Immature natural killer cell (primary cell): ENCODE measurements at places on chromosomes 13 and 19.

- no peaks in the 10 kb centered on the region for H3K27me3 ChIP-seq
- no peak for DNase-seq
- H3K27ac ChIP-seq, result no peak overlapping the region
- H3K36me3 ChIP-seq, result no peaks in the 10 kb centered on the region
- H3K4me3 ChIP-seq, result no peak overlapping the region
- no peaks in the 10 kb centered on the region for H3K4me1 ChIP-seq
These were observed 467.9 kb downstream of the SLITRK1 start for GRCh38 chr13:83414393-83414792.

DNA sequence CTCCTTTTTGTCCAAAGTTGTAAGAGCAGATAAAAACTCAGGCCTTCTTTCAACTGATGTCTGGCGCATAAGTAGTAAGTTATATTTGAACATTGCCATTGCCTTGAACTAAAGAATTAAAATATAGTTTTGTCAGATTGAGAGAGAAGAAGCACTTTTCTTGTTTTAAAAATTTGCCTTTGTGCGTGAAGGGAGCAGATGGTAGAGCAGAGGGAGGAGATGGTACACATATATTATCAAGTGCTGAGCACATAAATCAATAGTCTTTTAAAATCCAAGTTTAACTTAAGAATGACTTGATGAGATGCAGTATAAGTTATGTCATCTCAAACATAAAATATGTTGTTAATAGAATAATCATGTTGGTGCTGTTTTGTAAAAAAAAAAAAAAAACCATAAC is 504.6 kb upstream of the KLHL1 start:
- H3K27ac ChIP-seq, result no peak overlapping the region

DNA sequence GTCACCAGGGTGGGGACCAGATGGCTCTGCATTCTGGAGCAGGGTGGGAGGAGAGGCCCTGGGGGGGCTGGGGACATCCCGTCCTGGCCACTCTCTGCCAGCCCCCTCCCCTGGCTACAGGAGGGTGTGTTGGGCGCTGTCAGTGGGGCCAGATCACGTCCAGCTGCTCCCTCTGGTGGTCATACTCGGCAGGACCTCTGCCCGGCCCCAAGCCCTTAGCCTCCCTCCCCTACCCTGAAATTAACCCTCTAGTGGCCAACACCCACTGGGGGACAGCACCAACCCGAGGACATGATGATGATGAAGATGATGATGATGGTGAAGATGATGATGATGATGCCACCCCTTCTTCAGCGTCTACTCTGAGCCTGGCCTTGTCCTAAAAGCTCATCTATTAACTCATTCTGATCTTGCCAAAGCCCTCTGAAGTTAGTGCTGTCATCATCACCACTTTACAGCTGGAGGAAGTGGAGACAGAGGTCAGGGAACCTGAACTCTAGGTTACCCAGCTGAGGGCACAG is 590 bp upstream of the LGI4 start:
- peaks cover 8% of the 10 kb centered on the region for H3K4me1 ChIP-seq
- peak; percentile 52 for DNase-seq
- H3K36me3 ChIP-seq, result no peaks in the 10 kb centered on the region
- no peak overlapping the region for H3K27ac ChIP-seq
- H3K27me3 ChIP-seq, result peaks cover 4% of the 10 kb centered on the region
- H3K4me3 ChIP-seq, result no peak overlapping the region

DNA sequence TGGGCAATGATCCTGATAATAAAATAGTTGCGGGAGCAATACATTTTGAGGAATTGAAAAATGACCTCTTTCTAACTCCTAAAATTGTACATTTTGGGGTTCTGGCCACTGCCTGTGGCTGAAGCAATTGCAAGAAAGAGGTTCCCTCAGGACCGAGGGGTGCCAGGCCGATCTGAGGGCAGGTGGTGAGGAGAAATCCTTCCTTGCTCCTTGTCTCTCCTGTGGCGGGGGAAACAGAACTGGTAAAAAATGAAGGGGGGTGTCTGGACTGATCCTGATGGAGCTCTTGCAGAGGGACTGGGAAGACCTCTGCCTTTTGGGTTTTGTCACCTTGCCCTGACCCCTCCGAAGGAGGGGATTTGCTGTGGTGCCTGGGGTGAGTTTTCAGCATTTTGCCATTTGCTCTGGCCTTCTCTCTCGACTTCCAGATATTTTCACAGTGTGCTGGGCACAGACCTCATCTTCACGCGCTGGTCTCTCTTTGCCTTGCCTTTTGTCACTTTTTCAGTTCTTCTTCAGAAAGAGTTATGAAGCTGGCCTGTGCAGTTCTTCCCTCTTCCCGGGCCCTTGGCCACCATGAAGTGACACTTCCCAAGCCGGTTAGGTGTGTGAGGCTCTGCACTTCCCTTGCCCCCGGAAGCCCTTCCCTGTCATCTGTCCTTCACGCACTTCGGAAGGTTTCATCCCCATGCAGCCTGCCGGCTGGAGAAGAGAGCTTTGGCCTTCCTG is 22.2 kb downstream of the NFIX start:
- no peak overlapping the region for H3K4me3 ChIP-seq
- H3K4me1 ChIP-seq, result peaks cover 25% of the 10 kb centered on the region
- no peak overlapping the region for H3K27ac ChIP-seq
- DNase-seq, result no peak
- H3K36me3 ChIP-seq, result no peaks in the 10 kb centered on the region

- H3K27ac ChIP-seq, result no peak overlapping the region
- no peak overlapping the region for H3K4me3 ChIP-seq
- no peaks in the 10 kb centered on the region for H3K4me1 ChIP-seq
- no peak for DNase-seq
These were observed 11.8 kb upstream of the KATNAL1 start for GRCh38 chr13:30319130-30319529.

DNA sequence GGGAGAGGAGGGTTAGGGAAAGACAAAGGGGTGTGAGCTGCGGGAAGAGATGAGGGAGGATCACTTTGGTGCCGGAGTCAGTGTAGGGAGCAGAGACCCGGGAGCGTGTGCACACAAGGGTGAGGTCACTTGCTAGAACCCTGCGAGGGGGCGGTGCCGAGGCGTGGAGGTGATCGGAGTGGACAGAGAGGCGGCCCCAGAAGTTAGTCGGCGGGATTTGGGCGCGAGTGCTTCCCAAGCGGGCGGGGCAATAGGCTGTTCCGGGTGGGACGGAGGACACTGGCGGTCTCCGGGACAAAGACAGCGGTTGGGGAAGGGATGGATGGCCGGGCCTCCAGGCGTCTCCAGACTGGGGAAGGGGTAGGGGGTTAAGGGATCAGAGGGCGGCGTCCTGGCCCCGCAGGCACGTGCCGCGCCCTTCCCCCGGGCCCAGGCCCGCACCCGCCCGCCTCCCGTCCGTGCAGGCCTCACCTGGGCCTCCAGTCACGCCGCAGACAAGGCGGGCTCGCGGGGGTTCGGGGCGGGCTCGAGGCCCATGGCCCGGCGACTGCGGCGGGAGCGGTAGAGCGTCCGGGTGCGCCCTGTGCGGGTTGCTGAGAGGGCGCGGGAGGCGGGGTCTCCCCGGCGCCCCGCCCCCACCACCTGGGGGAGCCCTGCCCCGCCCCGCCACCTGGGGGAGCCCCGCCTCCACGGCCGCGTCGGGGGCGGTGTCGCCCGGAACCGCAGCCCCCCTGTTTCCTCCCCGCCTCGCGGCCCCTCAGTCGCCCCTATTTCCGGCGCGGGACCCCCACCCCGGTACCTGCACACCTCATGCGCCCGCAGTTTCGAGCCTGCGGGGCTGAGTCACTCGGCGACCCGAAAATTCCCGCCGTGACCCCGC is at the start of gene LPAR2:
Gene LPAR2 (minus strand): TSS at position 600 of the 880 bp plus-strand sequence. CDS start 945 bp downstream, outside the sequence.
- peak within 1 kb of the TSS; percentile 85 for H3K4me3 ChIP-seq
- H3K4me1 ChIP-seq, result peaks cover 16% of the 10 kb centered on the region
- H3K27me3 ChIP-seq, result peaks cover 16% of the 10 kb centered on the region
- DNase-seq, result peak; percentile 67
- H3K27ac ChIP-seq, result peak within 1 kb of the TSS; percentile 73

DNA sequence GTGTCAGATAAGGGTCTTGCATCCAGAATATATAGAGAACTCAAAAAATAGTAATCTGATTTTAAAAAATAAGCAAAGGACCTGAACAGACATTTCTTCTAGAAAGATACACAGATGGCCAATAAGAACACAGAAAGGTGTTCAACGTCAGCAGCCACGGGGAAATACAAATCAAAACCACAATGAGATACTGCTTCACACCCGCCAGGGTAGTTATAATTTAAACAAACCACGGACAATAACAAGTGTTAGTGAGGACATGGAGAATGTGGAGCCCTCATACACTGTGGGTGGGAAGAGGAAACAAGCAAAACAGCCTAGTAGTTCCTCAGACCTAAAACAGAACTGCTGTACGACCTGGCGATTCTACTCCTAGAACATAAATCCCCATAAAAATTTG is 26.7 kb upstream of the NAPA start:
- H3K27ac ChIP-seq, result peak overlapping the region; percentile 98
- peak overlapping the region; percentile 86 for H3K4me3 ChIP-seq
- H3K27me3 ChIP-seq, result peaks cover 20% of the 10 kb centered on the region
- peaks cover 47% of the 10 kb centered on the region for H3K4me1 ChIP-seq
- no peaks in the 10 kb centered on the region for H3K36me3 ChIP-seq
- DNase-seq, result peak; percentile 89

GRCh38 chr19:1452802-1453524 is 3.0 kb downstream of the APC2 start:
- no peak for DNase-seq
- no peak overlapping the region for H3K27ac ChIP-seq
- no peaks in the 10 kb centered on the region for H3K36me3 ChIP-seq
- peaks cover 22% of the 10 kb centered on the region for H3K27me3 ChIP-seq
- H3K4me3 ChIP-seq, result no peak overlapping the region

DNA sequence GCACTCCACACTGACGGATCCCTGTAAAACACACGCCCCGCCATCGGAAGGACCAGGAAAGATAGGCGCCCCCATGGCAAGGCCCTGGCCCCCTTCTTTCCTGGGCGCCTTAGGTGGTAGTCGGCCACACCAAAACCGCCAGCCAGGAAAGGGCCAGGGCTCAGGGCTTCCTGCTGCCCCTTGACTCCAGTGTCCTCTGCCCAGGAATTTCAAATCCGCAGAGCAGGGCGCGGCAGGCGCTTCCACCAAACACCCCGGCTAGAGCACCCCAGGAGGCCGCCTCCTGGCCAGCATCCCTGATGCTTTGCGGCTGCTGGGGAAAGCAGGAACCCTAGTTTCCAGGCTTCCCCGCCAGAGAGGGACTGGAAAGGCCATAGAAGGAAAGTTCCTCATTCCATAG is 57.5 kb downstream of the ZNF726 start:
- H3K4me1 ChIP-seq, result no peaks in the 10 kb centered on the region
- peaks cover 18% of the 10 kb centered on the region for H3K27me3 ChIP-seq
- no peak for DNase-seq
- H3K36me3 ChIP-seq, result peaks cover 5% of the 10 kb centered on the region
- H3K4me3 ChIP-seq, result no peak overlapping the region

- no peak for DNase-seq
- no peak overlapping the region for H3K27ac ChIP-seq
- H3K4me1 ChIP-seq, result no peaks in the 10 kb centered on the region
These were observed 12.1 kb downstream of the TUBA3C start for GRCh38 chr13:19169496-19169895.

DNA sequence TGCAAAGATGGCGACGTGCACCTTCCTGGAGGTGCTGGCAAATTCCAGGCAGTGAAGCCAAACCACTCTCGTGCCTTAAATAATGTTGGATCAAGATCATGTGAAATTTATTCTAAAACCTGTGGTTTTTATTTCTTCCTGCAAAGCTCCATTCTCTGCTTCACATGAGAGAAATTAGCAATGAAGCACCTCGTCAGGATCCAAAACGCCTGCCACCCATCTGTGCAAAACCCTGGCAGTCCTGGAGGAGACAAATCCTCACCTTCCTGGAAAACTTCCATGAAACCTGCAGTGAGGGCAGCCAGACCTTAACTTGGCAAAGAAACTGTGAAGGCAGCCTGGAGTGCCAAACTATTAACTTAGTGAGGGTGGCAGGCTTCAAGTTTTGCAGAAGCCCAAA is 47.6 kb downstream of the CHST8 start:
- H3K27me3 ChIP-seq, result peaks cover 8% of the 10 kb centered on the region
- H3K4me1 ChIP-seq, result no peaks in the 10 kb centered on the region
- H3K36me3 ChIP-seq, result no peaks in the 10 kb centered on the region
- DNase-seq, result no peak
- H3K27ac ChIP-seq, result no peak overlapping the region
- H3K4me3 ChIP-seq, result no peak overlapping the region

DNA sequence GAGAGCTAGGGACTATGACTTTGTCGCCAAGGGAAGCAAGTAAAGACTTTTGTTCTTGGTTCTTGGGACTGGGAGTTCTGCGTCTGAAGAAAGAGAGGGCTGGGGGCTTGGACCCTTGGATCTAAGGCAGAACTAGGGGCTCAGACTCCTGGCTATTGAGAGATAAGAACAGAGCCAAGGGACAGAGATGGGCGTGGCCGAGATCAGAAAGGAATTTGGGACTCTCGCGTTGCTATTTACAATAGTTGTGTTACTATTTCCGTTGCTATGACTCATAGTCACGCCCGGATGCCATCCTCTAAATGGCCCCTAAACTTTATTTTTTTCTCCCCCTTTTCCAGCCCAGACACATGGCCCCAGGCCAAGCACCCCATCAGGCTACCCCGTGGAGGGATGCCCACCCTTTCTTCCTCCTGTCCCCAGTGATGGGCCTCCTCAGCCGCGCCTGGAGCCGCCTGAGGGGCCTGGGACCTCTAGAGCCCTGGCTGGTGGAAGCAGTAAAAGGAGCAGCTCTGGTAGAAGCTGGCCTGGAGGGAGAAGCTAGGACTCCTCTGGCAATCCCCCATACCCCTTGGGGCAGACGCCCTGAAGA is 759 bp downstream of the PPP1R15A start:
- peak overlapping the region; percentile 99 for H3K27ac ChIP-seq
- peaks cover 40% of the 10 kb centered on the region for H3K4me1 ChIP-seq
- peak; percentile 86 for DNase-seq
- H3K36me3 ChIP-seq, result peaks cover 21% of the 10 kb centered on the region

GRCh38 chr13:75929076-75929475 is 292.9 kb downstream of the LMO7 start:
- no peak overlapping the region for H3K27ac ChIP-seq
- no peak for DNase-seq
- no peak overlapping the region for H3K4me3 ChIP-seq
- no peaks in the 10 kb centered on the region for H3K4me1 ChIP-seq
- no peaks in the 10 kb centered on the region for H3K36me3 ChIP-seq

- H3K27ac ChIP-seq, result no peak overlapping the region
- no peaks in the 10 kb centered on the region for H3K4me1 ChIP-seq
- H3K4me3 ChIP-seq, result no peak overlapping the region
- peaks cover 8% of the 10 kb centered on the region for H3K27me3 ChIP-seq
- H3K36me3 ChIP-seq, result no peaks in the 10 kb centered on the region
- DNase-seq, result no peak
These were observed 199.7 kb upstream of the TSHZ3 start for GRCh38 chr19:31548941-31549340.
